ENCODE measurements at places on chromosomes 12 and 14. TPM values are rescaled to one million over a fixed set of nuclear protein-coding genes. Genes with fewer than 3 reads are reported as not detected.

DNA sequence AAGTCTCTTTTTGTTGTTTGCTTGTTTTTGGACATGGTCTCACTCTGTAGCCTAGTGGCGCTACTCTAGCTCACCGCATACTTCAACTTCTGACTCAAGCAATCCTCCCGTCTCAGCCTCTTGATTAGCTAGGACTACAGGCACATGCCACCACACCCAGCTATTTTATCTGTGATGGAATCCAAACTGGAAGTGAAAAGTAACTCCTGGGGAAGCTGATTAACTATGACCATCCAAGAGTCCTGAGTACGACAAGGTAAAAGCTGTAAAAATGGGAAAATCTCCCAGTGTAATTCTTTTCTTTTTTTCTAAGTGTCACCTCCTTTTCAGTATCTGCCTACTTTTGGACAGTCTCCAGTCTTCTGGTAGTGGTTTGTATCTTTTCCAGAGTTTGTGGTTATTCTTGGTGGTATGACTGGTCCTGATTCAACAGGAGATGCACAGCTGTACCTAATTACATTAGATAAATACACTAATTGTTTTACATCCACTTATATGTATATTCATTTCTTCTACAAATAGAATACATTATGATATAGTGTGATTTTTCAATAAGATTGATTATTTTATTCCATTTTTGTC, 97.8 kb downstream of the SLC6A15 start:
- DNase-seq: no peak

GRCh38 chr14:68779761-68780323, 13.0 kb downstream of the ZFP36L1 start:
- no peak for DNase-seq

LTBP2 gene
- total RNA-seq: 81.3 TPM

DNA sequence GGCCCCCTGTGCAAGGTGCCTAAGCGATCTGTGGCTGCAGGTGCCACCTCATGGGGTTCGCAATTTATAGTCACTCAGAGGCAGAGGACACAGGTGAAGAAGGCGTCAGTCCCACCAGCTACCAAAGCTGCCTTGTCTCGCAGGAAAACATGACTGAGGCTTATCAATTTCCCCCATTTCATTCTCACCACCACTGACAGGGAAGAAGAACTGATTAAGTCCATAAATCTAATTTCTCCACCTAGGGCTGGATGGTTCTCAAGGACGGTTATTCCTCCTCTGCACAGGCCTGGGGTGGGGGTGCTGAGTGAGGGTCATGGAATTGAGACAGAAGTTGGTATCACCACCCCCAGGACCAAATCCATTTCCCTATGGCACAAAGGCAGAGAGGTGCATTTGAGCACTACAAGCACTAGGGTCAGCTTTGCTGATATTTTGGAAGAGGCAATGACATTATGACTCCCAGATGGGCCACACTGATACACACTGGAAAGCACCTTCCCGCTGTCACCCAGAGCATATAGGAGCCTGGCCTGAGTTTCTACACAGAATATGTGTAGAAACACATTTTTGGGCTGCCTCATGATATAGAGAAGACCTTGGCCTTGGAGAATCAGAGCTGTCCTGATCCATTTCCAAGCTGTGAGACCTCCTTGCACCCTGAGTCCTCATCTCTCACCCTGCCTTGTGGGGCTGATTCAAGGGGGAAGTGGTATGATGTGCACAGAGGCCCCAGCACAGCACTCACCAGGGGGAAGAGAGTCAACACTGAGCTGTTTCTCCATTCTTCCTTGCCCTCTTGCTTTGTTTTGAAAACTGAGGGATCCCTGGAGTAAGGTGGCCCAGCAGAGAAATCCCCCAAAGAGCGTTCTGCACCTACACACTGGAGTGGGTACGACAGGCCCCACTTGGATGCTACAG, 59.4 kb downstream of the PITPNM2 start:
- DNase-seq: no peak

KCNJ8 gene
- total RNA-seq: 24.1 TPM

- no peak for DNase-seq
Observed at GRCh38 chr14:105839425-105840265, 313.3 kb downstream of the TMEM121 start.

GRCh38 chr12:119334430-119335170, at the start of gene CCDC60:
Gene CCDC60, plus strand, starts transcription at chr12:119334729. Its CDS starts 448 bp downstream, at chr12:119335177.
- DNase-seq: no peak

DNA sequence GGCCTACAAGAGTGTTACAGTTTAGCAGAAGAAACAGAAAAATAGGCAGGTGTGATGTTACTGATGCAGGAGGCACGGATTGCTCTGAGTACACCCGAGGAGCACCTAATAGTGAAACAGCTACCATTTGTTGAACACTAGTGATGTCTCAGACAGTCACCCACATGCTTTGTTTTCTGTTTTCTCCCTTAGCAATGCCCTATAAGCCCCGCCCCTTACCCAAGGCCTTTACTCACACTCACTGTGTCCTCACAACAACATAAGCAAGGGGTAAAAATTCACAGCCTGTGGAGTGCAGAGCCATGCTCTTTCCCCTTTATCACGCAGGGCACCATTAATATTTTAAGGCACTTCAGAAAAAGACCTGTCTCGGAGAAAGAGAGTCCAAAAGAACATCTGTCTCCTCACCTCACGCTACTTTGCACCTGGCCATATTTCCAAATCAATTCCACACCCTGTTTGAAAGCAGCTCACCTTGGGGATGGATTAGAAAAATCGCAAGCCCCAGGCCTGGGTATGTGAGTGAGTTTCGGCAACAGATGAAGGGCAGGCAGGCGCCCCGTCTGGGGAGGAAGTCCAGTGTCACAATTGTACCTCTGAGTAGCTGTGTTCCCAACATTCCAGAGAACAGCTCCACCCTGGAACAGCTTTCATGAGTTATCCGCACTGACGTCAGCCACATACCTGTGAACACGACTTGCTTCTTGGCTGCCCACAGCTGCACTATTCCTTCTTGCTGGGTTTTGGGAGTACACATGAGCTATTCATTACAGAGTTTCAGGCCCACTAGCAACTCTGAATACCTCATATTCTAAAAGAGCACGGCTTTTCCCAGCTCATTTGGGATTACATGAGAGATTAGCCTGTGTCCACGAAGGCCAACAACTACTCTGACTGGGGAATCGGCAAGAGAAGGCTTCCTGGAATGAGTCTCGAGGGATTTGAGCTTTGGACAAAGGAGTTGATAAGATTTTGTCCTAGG, 26.0 kb downstream of the MAPK1IP1L start:
- no peak for DNase-seq

DNA sequence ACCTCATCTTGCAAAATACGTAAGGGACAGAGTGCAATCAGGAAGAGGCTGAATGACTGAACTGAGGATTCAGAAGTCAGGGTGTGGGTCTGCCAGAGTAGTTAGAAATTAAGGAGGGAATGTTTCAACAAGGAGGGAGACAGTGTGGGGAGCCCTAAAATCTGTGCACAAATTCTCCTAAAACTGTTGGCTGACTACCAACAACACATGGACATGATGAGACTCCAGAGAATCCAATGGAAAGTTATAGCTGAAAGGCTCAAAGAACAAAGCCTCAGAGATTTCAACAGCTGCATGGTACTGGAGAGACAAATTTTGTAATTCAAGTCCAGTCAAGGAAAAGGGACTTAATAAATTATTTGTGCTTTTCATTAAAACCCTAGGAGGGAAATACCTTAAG, 36.1 kb upstream of the NEDD1 start:
- DNase-seq: no peak

DNA sequence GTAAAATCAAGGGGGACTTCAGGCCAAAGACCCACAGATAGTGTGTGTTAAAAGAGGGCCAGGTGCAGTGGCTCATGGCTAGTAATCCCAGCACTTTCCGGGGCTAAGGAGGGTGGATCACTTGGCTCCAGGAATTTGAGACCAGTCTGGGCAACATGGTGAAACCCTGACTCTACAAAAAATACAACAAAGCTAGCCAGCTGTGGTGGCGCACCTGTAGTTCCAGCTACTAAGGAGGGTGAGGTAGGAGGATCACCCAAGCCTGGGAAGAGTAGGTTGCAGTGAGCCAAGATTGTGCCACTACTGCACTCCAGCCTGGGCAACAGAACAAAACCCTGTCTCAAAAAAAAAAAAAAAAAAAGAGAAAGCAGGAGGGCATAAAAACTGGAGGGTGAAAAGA, 8.5 kb downstream of the VCPKMT start:
- DNase-seq: peak; percentile 86

Measured in thyroid gland (tissue), 4 donors.